Suprapubic skin (tissue), 4 donors: ENCODE measurements at places on chromosomes 12 and 14.

- DNase-seq = no peak
These were observed 49.2 kb downstream of the PSMA6 start for GRCh38 chr14:35341454-35341750.

- DNase-seq = no peak
These were observed 151.0 kb upstream of the GZMB start for GRCh38 chr14:24784981-24785380.

DNA sequence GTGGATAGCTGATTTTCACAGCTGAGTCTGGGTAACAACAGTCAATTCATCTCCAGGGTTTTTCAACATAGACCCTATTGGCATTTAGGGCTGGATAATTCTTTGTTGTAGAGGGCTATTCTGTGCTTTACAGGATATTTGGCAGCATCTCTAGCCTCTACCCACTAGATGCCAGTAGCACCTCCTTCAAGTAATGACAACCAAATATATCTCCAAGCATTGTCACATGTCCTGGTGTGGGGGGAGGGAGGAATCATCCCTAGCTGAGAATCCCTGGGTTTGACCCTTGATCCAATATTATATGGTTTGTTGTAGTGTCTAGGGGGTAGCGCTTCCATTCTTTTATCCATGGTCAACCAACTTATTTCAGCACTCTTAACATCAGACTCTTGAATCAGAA is 157.2 kb downstream of the ANO4 start:
- no peak for DNase-seq

GRCh38 chr14:23023022-23023794 is 11.5 kb downstream of the PSMB5 start:
- DNase-seq = no peak

GRCh38 chr12:60197589-60197988 is 601.8 kb downstream of the SLC16A7 start:
- no peak for DNase-seq

DNA sequence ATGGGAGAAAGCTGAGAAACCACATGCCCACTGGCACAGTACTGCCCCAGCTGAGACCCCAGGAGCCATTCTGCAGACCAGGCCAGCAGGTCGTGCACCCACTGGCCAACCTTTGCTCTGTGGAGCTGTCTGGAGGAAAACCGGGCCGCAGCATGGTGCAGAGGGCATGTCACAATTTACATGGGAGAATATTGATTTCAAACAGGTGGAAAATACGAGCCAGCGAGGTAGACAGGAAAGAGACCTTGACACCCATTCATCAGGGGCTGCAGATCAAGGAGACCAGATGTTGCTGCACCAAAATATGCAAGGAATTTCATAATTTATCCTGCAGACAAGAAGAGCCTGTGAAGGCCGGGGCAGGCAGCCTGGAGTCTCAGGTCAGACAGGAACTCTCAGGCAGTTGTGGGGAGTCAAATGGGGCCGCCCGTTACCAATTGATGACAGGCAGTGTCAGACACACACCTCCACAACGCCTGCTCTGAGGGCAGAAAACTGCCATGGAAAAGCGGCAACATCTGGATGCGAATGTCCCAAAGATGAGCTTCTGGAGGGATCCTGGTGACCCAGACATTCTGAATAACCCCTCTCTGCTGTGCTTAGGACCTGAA is 74.6 kb upstream of the BCL11B start:
- DNase-seq = no peak

- no peak for DNase-seq
These were observed 23.0 kb downstream of the GLRX5 start for GRCh38 chr14:95557832-95558231.

DNA sequence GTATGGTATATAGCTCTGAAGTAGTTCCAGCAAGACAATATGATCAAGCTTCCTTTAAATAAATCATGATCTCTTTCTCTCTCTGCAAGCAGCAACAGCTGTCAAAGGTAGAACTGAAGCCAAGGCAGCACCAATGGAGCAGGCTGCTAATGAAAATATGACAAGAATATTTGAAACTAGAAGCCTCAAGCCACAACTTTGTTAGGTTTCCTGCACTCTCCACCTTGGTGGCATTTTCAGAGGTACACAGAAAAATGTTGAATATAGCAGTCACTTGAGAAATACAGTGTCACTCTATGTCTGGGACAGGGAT is 43.8 kb upstream of the PSMA6 start:
- DNase-seq = no peak

GRCh38 chr12:52254180-52254964 is 20.1 kb upstream of the KRT86 start:
- DNase-seq = peak; percentile 15

GRCh38 chr12:104468371-104468770 is 11.6 kb downstream of the CHST11 start:
- no peak for DNase-seq

DNA sequence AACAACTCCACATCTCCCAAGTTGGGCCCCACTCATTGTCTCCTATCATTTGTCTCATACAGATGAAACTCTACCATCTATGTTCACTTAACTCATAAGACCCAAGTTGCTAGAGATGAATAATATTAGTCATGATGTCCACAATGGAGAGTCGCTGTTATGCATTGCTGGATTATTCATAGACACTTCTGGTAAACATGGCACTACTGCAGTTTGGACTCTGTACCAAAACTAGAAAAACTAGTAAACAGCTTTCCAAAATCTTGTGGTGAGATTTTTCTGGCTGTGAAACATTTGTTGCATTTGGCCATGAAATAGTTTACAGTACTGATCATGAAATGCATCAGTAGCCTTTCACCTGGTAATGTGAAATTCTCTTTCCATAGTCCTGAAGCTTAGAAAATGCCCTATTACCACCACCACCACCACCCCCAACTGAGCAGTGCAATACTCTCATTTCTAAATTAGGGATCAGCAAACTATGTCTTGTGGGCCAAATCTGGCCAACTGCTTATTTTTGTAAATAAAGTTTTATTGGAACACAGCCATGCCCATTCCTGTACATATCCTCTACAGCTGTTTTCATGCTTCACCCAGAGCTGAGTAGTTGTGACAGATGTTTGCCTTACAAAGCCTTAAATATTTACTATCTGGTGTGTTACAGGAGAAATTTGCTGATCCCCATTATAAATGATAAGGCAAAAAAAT is 236.5 kb downstream of the DPF3 start:
- DNase-seq = no peak

DNA sequence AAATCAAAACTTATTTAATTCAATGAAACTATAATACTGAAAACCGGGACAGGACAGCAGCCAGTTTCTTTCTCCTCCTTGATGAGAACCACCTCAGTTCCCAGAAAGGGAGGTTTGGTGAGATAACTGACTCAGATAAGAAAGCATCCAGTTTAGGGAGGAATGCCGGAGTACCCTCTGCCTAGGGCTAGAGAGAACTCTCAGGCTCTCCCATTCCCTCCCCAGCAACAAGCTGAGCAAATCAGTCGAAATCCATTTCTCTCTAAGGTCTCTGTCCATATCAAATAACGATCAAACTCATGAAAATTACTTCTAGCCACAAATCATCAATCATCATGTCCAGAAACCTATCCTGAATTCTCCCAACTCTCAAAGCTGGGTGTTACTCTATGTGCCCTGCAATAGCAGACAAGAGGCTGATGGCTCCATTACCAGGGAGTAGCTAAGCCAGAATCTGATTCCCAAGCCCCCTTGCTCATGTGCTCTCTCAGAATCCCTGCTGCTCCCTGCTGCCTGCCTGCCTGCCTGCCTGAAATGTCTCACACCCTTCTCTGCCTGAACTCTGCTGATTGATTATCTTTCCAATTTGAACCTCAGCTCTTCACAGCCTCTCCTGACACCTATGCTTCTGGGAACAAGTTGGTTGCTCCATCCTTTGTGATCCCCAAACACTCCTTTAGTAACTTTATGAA is 49.4 kb downstream of the SLC25A47 start:
- no peak for DNase-seq

DNA sequence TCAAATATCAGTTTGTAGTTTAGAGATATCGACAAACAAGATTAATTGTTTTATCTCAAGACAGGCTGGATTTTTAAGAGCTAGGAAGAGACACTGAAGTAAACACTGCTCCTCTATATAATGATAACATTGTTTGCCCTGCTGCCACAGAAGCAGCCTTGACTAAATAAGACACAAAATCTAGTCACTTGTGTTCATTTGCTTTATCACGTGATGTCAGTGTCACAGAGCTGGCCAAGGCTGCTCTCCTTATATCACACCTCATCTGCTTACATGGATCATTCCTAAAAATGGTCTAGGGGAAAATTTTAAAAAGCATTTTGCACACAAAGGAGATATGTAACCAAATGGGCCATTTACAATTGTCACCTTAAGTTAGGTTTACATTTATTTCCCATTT is 64.1 kb downstream of the SOX5 start:
- DNase-seq = no peak

DNA sequence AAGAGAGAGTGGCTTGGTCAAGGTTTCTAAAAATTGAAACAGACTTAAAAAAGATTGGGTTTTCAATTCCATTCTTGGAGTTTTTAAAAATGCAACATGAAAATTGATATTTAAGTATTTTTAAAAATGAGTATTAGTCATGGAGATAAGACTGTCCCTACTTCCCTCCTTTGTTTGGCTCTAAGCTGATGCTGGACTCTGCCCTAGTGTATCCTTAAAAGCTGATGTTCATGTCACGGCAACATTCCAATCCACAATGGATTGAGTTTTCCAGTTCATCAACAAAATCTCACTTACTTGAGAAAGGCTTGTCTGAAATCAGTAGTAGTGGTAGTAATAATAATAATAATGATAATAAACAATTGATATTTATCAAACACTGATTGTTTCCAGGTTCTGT is 119.0 kb upstream of the SLC38A2 start:
- DNase-seq = no peak

- no peak for DNase-seq
These were observed 35.0 kb downstream of the FLRT2 start for GRCh38 chr14:85564841-85565527.

- DNase-seq = no peak
These were observed 43.3 kb upstream of the MED13L start for GRCh38 chr12:116320791-116321217.

- no peak for DNase-seq
These were observed 25.1 kb downstream of the SPPL3 start for GRCh38 chr12:120879102-120879501.

- no peak for DNase-seq
These were observed 1397.2 kb downstream of the LRFN5 start for GRCh38 chr14:43003845-43004244.

- no peak for DNase-seq
These were observed 193.3 kb downstream of the PHLDA1 start for GRCh38 chr12:75838309-75838708.

GRCh38 chr14:80055667-80056496 is 155.4 kb downstream of the DIO2 start:
- DNase-seq = no peak

DNA sequence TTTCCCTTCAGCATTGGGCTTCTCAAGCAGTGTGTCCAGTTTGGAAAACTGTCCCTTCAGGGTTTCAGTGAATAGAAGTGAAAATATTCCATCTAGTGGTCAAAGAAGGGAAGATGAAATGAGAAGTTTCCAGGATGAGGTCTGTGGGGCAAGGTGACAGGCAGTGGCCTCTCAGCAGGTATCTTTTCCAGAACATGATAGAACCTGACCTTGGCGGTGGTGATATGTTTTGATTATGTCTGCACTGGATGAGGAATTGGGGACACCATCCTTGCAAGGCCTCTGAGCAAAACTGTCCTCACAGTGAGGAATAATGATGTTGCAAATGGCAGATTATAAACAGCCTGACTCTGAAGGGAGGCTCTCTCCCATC is 4.7 kb downstream of the GPX2 start:
- DNase-seq = no peak

DNA sequence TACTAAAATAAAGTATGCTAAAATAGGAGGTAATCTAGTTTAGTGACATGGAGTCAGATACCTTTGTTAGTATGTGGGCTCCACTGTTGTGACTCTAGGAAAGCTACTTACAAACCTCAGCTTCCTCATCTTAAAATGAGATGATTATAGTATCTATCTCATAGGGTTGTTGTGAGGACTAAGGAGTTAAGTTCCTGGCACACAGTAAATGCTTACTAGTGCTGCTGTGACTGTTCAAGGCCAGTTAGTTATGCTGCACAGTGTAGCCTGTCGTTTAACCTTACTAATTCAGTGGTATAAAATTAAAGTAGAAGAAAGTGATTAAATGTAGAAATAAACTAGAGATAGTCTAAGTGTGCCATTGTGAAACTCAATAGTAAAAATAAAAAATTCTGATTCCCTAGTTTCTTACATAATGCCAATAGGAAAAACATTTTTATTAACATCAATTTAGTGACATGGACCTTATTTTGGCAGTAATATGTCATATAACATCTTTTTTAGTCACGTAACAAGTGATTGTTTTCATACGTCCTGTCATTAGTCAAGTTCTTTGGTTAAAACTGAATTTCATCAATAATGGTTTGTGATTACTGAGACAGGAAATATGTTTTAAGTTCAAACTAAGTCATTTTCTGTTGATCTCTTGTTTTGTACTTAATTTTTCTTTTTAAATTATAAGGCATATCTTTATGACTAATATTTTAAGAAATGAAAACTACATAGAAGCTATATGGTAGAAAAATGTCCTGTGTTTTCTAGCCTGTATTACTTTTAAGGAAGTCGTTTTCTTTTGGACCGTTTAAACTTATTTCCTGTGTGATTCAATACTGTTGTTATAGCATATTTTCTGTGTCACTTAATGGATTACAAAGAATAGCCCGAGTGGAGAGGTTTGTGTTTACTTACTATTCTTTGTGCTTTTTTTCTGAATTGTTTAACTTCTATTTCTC is 74.0 kb downstream of the PCNX1 start:
- no peak for DNase-seq

- DNase-seq = no peak
These were observed 26.3 kb downstream of the RIN3 start for GRCh38 chr14:92539875-92540274.

DNA sequence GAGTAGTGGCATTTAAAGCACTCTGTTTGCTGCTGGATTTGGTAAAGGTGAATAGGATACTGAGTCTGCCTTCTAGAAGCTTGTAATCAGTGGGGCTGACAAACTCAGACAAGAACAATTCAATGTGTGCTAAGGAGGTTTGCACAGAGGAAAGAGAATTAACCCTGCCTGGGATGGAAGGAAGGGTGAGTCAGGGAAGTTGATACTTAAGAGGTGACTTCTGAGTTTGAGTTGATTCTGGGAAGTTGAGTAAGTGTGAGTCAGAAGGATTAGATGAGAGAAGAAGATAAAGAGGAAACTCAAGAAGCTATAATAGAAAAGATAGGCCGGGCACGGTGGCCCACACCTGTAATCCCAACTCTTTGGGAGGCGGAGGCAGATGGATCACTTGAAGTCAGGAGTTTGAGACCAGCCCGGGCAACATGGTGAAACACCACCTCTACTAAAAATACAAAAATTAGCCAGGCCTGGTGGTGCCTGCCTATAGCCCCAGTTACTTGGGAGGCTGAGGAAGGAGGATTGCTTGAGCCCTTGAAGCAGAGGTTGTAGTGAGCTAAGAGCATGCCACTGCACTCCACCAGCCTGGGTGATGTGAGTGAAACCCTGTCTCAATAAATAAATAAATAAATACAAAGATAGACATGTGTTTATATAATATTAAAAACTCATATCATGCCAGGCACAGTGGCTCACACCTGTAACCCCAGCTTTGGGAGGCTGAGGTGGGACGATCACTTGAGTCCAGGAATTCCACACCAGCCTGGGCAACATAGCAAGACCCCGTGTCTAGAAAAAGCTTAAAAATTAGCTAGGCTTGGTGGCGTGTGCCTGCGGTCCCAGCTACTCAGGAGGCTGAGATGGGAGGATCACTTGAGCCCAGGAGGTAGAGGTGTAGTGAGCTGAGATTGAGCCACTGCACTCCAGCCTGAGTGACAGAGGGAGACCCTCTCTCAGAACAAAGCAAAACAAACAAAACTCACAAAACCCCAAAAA is 126.8 kb upstream of the CPM start:
- no peak for DNase-seq
